GM23248 (cell line): ENCODE measurements at places on chromosomes 16 and 17. TPM values are rescaled to one million over a fixed set of nuclear protein-coding genes. Genes with fewer than 3 reads are reported as not detected.

Gene APOH
- not detected in 2 replicates for polyA plus RNA-seq

Gene SLC38A8
- polyA plus RNA-seq, result not detected in 2 replicates

Gene ABCA9
- 0.24 and 0.41 TPM in 2 replicates for polyA plus RNA-seq

Gene VMP1
- 120 and 134 TPM in 2 replicates for polyA plus RNA-seq

Gene DNAAF8
- polyA plus RNA-seq, result 1.7 and 2.3 TPM in 2 replicates

Gene ZPBP2
- polyA plus RNA-seq, result not detected in 2 replicates

Gene PTRH2
- polyA plus RNA-seq, result 33.7 and 34.4 TPM in 2 replicates

Gene ANKRD40CL
- not detected in 2 replicates for polyA plus RNA-seq

Gene SLC5A11
- polyA plus RNA-seq, result not detected in 2 replicates

Gene TBC1D28
- polyA plus RNA-seq, result not detected in 2 replicates

Gene ZDHHC1
- 9.2 and 9.6 TPM in 2 replicates for polyA plus RNA-seq

Gene CHST4
- polyA plus RNA-seq, result not detected in 2 replicates

Gene MT3
- polyA plus RNA-seq, result not detected in 2 replicates
